Vagina (tissue), 2 donors: ENCODE measurements at places on chromosomes 11 and 22. TPM values are rescaled to one million over a fixed set of nuclear protein-coding genes. Genes with fewer than 3 reads are reported as not detected.

- H3K36me3 ChIP-seq = no peaks in the 10 kb centered on the region
- H3K27me3 ChIP-seq = no peaks in the 10 kb centered on the region
- peak overlapping the region; percentile 49 for H3K27ac ChIP-seq
- peaks cover 21% of the 10 kb centered on the region for H3K4me1 ChIP-seq
- H3K4me3 ChIP-seq = no peak overlapping the region
- no peak for DNase-seq
These were observed 27.5 kb upstream of the JAM3 start for GRCh38 chr11:134041349-134041748.

- H3K27me3 ChIP-seq = no peaks in the 10 kb centered on the region
- no peak overlapping the region for H3K27ac ChIP-seq
- no peak overlapping the region for H3K4me3 ChIP-seq
These were observed 6.9 kb upstream of the COPB1 start for GRCh38 chr11:14506532-14506931.

- H3K36me3 ChIP-seq = no peaks in the 10 kb centered on the region
- no peaks in the 10 kb centered on the region for H3K27me3 ChIP-seq
- H3K4me1 ChIP-seq = peaks cover 22% of the 10 kb centered on the region
- no peak overlapping the region for H3K4me3 ChIP-seq
These were observed 1.3 kb upstream of the SC5D start for GRCh38 chr11:121291319-121291718.

DNA sequence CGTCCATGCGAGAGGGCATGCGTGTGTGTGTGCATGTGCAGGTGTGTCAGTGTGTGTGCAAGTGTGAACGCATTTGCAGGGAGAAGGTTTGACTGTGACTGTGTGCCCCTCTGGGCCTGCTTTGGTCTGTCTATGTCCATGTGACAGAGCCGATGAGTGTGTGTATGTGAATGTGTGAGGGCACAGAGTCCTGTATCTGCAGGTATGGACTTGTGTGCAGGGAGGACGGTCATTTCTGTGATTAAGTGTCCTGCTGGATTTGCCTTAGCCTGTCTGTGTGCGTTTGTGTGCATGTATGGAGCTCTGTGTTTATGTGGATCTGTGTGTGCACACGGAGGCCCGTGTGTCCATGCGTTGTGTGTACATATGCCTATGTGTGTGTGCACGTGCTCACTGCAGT is 5.4 kb downstream of the EMID1 start:
- no peak for DNase-seq
- H3K27ac ChIP-seq = no peak overlapping the region
- H3K36me3 ChIP-seq = no peaks in the 10 kb centered on the region
- no peak overlapping the region for H3K4me3 ChIP-seq
- no peaks in the 10 kb centered on the region for H3K27me3 ChIP-seq

DNA sequence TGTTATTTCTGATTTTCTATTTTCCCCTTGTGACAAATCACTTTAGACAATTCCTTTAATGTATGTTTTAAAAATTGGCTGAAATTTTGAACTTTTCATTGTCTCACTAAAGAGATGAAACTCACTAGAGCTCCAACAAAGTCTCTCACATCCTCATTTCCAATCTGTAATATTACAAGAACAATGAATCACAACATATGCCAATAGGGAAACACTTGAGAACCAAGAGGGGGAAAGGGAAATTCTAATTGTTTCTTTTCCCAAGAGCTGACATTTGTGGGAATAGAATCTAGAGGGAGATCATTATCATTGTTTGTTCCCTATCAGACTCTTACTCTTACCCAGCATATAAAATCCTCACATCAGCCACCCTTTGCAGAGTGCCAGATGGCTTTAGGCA is 28.2 kb downstream of the OR10D3 start:
- no peak overlapping the region for H3K4me3 ChIP-seq
- H3K27me3 ChIP-seq = no peaks in the 10 kb centered on the region
- no peak for DNase-seq
- no peak overlapping the region for H3K27ac ChIP-seq
- no peaks in the 10 kb centered on the region for H3K4me1 ChIP-seq

GRCh38 chr22:30132290-30132996 is 52.2 kb downstream of the HORMAD2 start:
- no peak overlapping the region for H3K4me3 ChIP-seq
- H3K27ac ChIP-seq = no peak overlapping the region
- no peak for DNase-seq
- no peaks in the 10 kb centered on the region for H3K27me3 ChIP-seq

Gene CALCA
- total RNA-seq = not detected

Gene C11orf24
- total RNA-seq = 38.1 TPM

Gene KDM4D
- total RNA-seq = 0.25 TPM

Gene ART1
- not detected for total RNA-seq

Gene AQP11
- 1.7 TPM for total RNA-seq
